Putamen (tissue), 1 donor: ENCODE measurements at places on chromosomes 12 and 14.

GRCh38 chr12:6038160-6038559 is 86.3 kb downstream of the VWF start:
- DNase-seq, result no peak

DNA sequence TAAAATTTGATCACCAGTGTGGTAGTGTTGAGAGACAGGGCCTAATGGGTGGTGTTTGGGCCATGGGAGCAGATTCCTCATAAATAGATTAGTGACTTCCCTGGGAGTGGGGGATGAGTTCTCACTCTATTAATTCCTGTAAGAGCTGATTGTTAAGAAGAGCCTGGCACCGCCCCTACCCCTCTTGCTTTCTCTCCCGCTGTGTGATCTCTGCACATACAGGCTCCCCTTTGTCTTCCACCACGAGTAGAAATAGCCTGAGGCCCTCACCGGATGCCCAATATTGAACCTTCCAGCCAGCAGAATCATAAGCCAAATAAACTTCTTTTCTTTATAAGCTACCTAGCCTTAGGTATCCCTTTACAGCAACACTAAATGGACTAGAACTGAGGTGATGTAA is 31.9 kb upstream of the CAND1 start:
- DNase-seq, result no peak

GRCh38 chr14:79294499-79294898 is 916.8 kb downstream of the DIO2 start:
- no peak for DNase-seq

DNA sequence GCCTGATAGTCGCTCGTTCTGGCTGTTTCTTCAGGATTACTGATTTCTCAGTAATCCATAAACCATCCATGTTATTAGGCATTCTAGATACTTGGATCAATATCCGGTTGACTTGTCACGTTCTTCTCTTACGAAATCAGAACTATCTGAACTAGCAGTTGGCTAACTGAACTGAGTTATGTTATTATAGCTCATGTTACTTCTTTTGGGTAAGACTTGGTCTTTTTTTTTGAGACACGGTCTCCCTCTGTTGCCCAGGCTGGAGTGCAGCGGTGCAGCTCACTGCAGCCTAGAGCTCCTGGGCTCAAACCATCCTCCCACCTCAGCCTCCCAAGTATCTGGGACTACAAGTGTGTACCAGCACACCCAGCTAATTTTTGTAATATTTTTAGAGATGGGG is 178.6 kb downstream of the PRKCH start:
- DNase-seq, result no peak
